ENCODE measurements at places on chromosomes 6 and 20.

DNA sequence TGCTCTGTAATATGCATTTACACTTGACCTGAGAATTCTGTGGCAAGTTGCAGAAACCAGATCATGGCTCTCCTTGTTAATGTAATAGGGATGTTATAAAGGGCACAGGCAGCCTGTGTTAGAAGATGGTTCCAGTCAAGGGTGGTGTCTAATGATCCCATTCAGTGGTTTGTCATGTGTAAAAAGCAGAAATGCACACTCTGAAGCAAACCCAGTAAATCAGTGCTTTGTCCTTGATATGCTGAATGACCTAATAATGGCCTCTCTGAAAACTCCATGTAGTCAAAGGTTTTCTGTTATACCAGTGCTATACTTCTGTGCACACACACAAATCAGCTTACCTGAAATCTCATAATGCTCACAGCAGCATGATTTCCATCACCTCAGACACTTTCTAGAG lies 66.2 kb downstream of the SOBP start:
- no peak for DNase-seq

GRCh38 chr20:5197847-5198650 lies 71.2 kb downstream of the CDS2 start:
- DNase-seq, result no peak

- no peak for DNase-seq
Observed at GRCh38 chr6:139628270-139628669, 253.8 kb upstream of the CITED2 start.

DNA sequence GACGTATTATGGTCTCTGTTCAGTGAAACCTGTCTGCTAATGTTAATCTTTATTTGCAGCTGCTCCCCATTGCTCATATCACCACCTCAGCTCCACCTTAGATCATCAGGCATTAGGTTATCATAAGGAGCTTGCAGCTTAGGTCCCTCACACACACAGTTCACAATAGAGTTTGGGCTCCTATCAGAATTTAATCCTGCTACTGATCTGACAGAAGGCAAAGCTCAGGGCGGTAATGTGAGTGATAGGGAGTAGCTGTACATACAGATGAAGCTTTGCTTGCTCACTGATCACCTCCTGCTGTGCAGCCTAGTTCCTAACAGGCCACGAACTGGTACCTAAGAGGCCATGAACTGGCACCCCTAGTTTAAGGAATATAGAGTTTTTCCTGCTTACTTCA lies 989.7 kb downstream of the EYS start:
- no peak for DNase-seq

- DNase-seq, result no peak
Observed at GRCh38 chr20:9119776-9120175, 50.9 kb downstream of the PLCB4 start.

DNA sequence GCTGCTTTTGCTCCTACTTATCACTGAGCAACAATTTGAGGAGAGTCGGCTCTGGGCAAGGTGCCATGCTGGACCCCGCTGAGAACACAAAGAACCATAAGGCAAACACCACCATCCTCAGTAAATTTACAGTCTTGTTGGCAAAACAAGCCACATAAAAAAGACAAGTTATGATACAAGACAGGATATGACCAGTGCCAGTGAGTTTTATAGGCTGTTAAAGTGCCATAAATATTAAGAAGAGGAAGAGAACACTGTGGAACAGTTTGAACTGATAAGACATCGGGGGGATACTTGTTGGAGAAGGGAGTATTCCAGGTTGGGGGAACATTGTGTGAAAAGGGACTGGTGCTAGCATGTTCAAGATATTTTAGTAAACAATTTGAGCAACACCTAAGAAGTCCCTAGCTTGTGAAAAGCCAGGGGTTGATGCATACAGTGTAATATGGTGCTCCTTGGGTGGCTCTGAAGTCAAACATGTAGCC lies 25.3 kb upstream of the RIPOR2 start:
- DNase-seq, result no peak

DNA sequence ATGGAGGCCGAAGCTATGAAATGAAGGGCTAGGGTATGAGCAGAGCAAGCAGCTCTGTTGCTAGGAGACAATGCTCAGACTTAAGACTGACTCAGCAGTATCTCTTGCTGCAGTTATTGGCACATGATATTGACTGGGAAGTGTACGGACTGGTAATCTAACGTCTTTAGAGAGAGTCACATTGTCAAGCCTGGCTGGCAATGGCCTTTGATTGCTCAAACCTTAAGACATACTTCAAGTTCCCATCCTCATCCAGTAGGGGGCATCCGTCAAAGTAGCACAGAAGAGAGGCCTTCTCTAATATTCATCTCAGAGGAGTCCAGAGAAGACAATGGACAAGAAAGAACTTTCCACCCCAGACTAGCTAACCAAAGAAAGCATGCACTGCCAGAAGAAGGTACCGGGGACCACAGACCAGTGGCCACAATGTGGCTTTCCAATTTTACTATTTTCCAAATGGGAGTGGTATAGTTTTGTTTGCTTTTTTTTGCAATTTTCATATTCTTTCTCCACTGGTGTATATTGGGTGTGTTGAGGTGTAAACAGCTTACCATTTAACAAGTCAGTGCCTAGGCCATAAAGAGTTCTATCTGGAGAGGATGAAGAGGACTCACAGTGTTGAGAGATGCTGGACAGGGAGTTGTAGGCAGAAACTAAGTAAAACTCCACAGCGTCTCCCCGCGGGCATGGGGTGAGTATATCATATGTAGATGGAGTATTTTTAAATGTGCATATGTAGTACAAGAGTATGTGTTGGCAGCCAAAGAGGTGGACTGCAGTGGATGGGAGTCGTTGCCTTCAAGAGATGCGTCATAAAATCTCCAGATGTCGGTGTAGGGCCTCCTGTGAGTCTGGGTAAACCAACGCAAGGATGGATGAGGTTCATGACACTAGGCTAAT lies 36.7 kb downstream of the LRFN2 start:
- DNase-seq, result no peak

DNA sequence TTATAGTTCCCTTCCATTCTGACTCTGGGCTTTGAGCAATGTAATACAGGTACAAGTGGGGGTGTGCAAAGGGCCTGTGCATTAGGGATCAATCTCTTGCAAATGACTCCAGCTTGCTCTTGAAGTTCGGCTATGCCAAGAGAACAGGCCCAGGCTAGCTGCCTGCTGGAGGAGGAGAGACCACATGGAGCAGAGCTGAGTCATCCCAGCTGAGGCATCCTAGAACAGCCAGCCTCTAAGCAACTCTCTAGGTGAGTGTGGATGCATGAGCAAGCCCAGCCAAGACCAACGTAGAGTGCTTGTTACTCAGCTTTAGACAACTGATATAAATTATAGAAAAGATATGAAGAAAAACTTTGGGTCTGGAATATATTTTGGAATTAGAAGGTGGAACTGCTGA lies 47.6 kb upstream of the RBM24 start:
- DNase-seq, result no peak

DNA sequence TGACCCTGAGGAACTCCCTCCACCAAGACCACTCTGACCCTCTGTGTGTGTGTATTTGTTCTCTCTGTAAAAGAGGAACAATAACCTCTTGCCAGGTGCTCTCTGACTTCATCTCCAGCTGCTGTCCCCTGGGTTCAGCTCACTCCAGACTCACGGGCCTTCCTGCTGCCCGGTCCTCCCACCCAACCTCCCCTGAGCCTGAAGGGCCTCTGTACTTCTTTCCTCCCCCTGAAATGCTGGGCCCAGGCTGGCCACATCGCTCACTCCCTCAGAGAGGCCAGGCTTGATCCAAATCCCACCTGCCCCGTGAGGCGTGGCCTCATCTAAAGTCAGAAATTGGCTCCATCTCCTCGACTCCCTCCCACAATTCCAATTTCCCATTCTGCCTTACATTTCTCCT lies 202.4 kb downstream of the PRKN start:
- DNase-seq, result no peak

DNA sequence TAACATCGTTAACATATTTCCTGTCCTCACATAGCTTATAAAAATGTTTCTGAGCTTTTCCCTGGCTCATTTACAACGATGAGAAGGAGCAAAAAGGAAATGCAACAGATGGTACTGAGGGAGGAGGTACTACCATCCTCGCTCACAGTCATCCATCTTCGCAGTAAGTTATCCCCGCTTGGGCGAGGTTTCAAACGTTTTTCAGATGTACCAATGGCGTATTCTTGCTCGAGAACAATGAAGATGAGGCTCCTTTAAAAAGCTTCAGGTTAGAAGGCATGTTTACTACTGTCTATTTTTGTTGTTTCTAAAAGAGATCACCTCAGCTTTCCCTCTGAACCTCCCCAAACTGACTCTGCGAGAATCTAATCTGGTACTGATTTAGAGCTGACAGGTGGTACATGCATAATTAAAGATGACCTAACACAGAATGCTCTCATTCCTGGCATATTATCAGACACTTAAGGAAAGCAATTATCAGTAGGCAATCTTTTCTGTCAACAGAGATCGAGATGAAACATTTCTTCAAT lies 178.7 kb downstream of the GJA10 start:
- DNase-seq, result no peak

DNA sequence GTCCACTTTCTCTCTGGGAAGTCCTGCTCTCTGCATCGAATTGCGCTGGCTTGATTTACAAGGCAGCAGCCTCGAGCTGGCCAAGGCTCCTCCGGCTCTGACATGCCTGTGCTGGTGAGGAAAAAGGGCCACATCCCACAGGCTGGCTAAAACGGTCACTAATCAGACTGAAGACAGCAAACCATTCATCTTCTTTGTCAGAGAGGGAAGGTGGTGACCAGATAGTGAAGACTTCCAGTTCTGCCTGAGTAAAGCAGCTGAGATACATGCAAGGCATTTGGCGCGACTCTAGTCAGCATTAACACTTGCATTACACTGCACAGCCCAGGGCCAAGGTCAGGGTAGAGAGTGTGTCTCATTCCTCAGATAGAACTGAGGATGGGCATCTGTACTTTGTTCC lies 203.2 kb upstream of the MAP3K7 start:
- no peak for DNase-seq

DNA sequence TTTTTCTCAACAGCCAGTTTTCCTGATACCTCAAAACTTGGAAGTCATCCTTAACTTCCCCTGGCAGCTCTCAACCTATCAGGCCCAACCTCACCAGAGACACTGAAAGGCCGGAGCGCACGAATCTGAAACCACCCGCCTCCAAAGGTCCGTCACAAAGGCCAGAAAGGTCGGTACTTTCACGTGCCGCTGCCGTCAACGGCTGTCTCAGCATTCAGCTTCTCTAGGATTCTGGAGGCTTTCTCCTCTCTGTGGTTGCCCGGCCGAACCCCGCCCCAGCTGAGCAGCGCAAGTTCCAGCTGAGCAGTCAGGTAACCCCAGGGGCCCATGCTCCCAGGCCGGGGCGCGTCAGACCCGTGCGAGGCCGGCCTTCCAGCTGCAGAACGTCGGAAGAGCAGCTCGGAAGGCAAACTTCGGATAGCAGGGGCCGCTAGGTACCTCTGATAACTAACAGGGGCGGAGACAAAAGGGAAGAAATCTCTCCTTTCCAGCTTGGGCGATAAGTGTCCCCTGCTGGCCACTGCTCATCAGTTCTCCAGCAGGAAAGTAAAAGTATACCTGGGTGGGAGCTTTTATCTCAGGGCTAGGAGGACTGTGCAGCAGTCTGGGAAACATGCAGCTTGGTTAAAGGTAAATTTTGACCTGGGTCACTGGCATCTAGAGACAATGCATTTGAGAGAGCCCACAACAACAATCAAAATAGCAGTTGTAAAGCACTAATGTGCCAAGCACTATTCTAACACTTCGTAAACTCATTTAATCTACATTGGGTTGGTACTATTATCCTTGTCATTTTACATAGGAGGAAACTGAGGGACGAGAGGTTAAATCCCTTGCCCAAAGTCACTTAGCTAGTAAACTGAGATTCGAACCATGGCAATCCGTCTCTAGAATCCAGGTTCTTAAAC lies 16.1 kb downstream of the ZSCAN12 start:
- DNase-seq, result no peak

DNA sequence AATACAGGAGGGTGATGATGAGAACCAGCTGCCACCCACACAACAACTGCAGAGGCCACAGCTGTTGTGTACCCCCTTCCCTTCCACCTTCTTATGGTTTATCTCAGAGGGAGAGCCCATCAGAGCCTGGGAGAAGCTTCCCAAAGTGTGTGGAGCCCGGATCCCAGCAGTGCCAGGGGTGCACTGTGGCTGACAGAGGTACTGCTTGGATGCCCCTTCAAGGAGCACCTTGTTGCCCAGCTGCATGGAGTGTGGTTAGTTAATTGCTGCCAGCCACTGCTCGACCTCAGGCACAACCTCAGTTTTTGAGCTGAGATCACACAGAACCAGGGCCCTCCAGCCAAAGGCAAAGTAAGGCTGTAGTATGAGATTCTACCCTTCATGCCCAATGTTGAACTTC lies 13.0 kb downstream of the PI3 start:
- DNase-seq, result no peak

DNA sequence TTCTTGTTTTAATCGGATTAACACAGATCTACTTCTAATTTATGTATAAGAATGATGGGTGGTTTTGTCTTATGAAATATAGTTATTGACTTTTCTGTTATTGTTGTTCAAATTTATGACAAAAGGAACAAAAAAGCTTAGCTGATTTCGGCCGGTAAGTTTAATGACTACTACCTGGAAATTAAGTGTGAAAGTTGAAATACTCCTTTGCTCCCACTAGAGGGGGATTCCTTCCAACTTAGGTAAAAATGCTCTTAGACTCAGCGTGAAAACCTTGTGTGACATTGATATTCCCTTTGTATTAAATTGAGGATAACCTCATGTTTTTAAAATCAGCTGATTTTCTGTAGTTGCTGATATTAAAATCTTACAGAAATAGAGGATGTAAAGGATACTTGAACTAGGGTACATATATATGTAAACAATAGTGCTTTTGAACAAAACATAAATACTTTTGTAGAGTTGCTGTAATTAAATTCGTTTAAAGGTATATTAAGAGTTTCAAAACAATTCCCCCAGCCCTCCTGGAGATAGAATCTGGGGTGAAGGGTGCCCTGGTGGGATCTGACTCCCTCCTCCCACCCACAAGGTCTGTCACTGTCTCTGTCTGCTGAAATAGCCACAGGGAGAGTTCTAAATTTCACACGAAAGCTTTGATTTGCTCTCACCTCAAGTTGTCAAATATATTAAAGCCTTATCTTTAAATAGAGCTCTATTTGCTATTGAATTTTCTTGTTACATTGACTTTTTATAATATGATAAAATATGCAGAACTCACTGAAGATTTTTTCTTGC lies 257.5 kb downstream of the ARID1B start:
- no peak for DNase-seq

GRCh38 chr6:84415068-84415467 lies 187.6 kb upstream of the CEP162 start:
- no peak for DNase-seq
